ENCODE measurements at places on chromosomes 3 and 15. TPM values are rescaled to one million over a fixed set of nuclear protein-coding genes. Genes with fewer than 3 reads are reported as not detected.
A peak's percentile ranks its signal among the peaks of the same experiment; 100 is the strongest.

IQCH gene
- total RNA-seq, result 0.25 TPM

- H3K27me3 ChIP-seq, result no peaks in the 10 kb centered on the region
- no peak for DNase-seq
- no peaks in the 10 kb centered on the region for H3K36me3 ChIP-seq
- H3K4me1 ChIP-seq, result no peaks in the 10 kb centered on the region
- no peak overlapping the region for H3K27ac ChIP-seq
Measured at GRCh38 chr3:195773956-195774537, 37.7 kb downstream of the MUC4 start.

HEMK1 gene
- 4.5 TPM for total RNA-seq

ALDH1A3 gene
- 21.9 TPM for total RNA-seq

TRIM42 gene
- not detected for total RNA-seq

DNA sequence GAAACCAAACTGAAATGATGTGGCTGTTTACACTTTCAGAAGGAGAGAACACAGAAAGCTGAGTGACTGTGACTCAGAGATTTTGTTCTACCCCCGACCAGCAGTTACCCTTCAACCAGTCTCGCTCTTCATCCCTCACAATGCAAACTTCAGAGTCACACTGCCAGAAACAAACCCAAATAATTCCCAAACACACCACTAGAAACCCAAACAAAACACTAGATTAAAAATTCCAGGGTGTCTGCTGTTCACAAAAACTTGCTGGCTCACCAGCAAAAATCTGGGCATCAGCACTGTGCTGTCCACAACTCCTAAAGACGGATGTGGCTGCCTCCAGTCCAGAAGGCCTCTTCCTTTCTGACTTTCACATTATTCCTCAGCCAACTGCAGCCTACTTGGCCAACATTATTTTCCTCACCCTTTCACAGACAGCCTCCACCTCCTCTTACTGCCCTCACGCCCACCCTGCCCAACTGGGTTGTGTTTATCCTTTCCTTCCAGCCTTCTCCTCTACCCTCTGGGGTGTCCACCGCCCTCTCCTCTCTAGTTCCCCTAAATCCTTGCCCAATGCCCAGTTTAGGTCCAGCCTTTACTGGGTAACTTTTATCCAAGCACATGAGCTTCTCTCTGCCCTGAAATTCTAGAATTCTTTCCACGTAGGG lies 71.4 kb downstream of the MECOM start:
- no peaks in the 10 kb centered on the region for H3K36me3 ChIP-seq
- H3K4me1 ChIP-seq, result no peaks in the 10 kb centered on the region
- H3K27ac ChIP-seq, result no peak overlapping the region
- no peak for DNase-seq
- no peak overlapping the region for H3K4me3 ChIP-seq

ZNF660 gene
- 0.20 TPM for total RNA-seq

LRRFIP2 gene
- total RNA-seq, result 85.7 TPM

- H3K4me3 ChIP-seq, result no peak overlapping the region
- no peaks in the 10 kb centered on the region for H3K4me1 ChIP-seq
- H3K27ac ChIP-seq, result no peak overlapping the region
- H3K36me3 ChIP-seq, result no peaks in the 10 kb centered on the region
- no peak for DNase-seq
Measured at GRCh38 chr3:17423786-17424536, 318.5 kb downstream of the TBC1D5 start.

- H3K4me3 ChIP-seq, result no peak overlapping the region
- no peaks in the 10 kb centered on the region for H3K4me1 ChIP-seq
- H3K27me3 ChIP-seq, result peaks cover 4% of the 10 kb centered on the region
Measured at GRCh38 chr3:182259579-182259978, 533.7 kb upstream of the ATP11B start.

ARF4 gene
- 47.9 TPM for total RNA-seq

DNA sequence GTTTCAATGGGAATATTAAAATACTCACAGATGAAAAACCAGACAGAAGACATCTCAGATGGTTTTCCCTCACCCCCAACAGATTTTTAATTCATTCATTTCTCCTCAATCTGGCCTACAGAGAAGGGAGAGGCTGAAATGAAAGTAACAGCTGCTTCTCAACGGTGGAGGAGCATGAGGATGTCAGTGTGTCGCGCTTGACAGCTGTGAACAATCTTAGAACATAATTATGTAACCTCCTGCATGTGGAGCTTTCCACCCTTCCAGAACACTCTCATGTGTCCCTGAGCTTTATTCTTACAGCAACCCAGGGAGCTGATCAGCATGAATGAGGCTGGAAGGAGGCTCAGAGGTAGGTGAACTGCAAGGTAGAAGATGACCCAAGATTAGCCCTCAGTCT lies 52.7 kb downstream of the MB21D2 start:
- no peaks in the 10 kb centered on the region for H3K36me3 ChIP-seq
- DNase-seq, result peak; percentile 23
- no peaks in the 10 kb centered on the region for H3K27me3 ChIP-seq
- no peak overlapping the region for H3K27ac ChIP-seq

DNA sequence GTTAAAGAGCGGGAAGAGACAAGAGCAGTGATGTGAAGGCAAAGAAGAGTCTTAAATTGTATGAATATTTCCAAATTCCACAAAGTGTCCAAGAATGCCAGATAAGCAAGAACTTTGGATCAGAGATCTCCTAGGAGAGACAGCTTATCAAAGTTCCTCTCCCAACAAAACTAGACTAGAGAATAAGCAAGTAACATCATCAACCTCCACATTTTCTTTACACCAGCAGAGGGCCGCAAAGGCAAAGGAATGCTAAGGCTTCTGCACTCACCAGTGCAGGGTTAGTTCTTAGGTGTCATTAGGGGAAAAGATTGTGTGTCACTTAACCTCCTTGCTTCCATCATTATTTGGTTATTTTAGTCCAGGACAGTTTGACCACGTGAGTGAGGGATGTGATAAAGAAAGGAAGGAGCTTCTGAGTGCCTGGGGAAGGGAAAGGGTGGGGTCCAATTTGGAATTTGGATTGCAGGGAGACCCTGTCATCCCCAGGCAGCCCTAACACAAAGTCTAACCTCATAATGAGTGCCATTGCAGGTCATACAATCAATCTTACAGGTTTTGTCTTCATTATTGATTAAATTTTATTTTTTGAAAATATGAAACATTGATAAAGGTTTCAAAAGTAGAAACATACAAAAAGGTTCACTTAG lies 7.5 kb upstream of the CMTM6 start:
- no peaks in the 10 kb centered on the region for H3K4me1 ChIP-seq
- peak; percentile 27 for DNase-seq
- H3K27me3 ChIP-seq, result no peaks in the 10 kb centered on the region
- no peak overlapping the region for H3K27ac ChIP-seq

GRCh38 chr15:70766597-70766996 lies 3.2 kb upstream of the UACA start:
- H3K36me3 ChIP-seq, result no peaks in the 10 kb centered on the region
- H3K27me3 ChIP-seq, result no peaks in the 10 kb centered on the region
- H3K4me3 ChIP-seq, result no peak overlapping the region
- peaks cover 43% of the 10 kb centered on the region for H3K4me1 ChIP-seq
- DNase-seq, result no peak

GOLGA6D gene
- not detected for total RNA-seq

DNA sequence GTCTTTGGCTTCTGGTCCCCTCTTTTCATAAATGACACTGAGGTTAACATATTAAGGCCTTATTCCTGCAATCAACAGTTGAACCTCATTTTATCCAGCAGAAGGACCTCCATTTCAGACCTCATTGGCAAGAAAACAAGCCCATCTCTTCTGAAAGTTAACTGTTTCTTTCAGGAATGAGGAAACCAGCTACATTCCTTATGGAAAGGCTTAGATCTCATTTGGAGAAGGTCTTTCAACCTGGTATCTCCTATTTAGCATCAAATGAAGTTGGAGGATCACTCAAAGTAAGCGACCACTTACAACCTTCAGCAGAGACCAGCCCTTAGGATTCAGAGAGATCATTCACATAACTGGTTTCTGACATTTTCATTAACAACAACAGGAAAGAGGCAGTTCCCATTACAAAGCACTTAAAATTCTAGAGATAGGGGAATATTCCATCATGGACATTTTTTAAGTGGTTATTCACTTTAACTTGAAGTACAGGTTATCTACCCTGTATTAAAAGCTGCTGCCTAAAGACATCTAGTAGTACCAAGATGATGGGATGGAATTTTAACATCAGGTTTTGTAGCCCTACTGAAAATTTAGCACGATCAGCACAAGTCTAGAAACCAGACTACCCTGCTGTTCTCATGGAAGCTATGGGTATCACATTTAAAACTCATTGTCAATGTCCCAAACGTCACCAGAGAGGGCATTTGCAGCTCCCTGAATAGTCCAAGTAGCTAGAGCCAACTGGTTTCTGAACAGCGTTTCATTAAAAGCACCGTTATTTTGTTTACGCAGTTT lies 30.4 kb downstream of the TFRC start:
- no peaks in the 10 kb centered on the region for H3K4me1 ChIP-seq
- DNase-seq, result no peak
- no peak overlapping the region for H3K4me3 ChIP-seq
- no peak overlapping the region for H3K27ac ChIP-seq
- H3K36me3 ChIP-seq, result no peaks in the 10 kb centered on the region

DNA sequence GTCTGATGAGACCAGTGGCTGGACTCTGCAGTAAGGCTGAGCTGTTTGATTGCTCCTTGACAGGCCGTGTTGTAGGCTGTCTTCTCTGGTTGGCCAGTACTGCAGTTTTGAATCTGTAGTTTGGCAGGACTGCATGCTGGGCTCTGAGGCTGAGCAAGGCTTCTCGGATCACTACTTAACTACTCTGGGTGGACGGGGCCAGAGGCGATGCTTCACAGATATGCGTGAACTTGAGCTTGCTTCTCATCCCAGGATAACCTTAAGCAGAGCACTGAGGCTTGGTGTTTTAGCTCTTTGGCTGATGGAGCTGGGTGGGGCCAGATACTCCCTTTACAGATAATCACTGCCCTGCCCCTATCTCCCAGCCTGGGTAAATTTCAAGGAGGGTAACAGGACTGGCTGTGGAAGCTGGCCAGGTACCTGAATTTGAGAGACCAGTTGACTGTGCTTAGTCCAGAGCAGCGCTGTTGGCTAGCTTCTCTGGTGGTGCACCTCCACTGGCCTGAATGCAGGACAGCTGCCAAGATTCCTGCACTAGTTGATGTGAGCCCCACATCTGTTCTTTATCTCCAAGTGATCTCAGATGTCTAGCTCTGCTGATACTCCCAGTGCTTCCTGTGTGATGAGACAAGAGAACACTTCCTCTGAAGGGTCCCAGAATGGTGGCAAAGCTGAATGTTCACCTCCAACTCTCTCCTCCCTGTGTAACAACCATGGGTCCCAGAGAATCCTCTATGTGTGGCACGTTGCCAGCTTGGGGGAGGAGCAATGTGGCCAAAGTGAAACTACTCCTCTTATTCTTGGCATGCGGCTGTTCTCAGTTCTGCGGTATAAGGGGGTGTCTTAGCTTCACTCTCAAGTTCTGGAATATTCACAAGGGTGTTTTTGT lies 37.9 kb downstream of the RPL39L start:
- H3K36me3 ChIP-seq, result no peaks in the 10 kb centered on the region
- no peaks in the 10 kb centered on the region for H3K27me3 ChIP-seq
- peak; percentile 22 for DNase-seq
- peaks cover 3% of the 10 kb centered on the region for H3K4me1 ChIP-seq

GRCh38 chr15:67880651-67881182 lies 40.9 kb upstream of the RNU6-1 start:
- no peak for DNase-seq
- no peak overlapping the region for H3K4me3 ChIP-seq
- H3K27me3 ChIP-seq, result no peaks in the 10 kb centered on the region
- no peak overlapping the region for H3K27ac ChIP-seq
- H3K36me3 ChIP-seq, result no peaks in the 10 kb centered on the region

GRCh38 chr3:154656486-154656885 lies 226.5 kb upstream of the GPR149 start:
- H3K27ac ChIP-seq, result no peak overlapping the region
- no peaks in the 10 kb centered on the region for H3K4me1 ChIP-seq
- no peaks in the 10 kb centered on the region for H3K36me3 ChIP-seq
- no peak for DNase-seq
- H3K27me3 ChIP-seq, result no peaks in the 10 kb centered on the region

DNA sequence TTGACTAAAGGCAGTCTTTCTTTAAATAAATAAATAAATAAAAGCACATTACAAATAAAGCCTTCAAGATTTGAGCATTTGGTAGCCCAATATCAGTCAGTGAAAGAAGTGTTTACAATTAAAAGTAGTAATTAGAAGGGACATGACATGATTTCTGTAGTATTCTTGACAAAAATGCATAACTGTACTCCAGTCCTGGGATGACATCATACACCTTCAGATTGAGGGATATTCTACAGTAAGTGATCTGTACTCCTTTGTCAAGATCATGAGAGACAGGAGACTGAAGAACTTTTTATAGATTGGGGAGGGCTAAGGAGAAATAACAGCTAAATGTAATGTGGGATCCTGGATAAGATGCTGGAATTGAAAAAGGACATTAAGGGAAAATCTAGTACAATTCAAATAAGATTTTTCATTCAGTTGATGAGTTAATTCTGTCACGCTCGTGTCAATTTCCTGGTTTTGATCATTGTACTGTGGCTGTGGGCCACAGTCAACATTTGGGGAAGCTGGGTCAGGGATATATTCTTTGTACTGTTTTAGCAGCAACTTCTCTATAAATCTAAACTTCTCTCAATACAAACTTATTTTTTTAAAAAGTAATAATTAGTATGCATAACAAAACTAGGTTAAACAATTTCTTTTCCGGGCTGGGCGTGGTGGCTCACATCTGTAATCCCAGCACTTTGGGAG lies 314.8 kb downstream of the PTPRG start:
- H3K36me3 ChIP-seq, result no peaks in the 10 kb centered on the region
- peaks cover 42% of the 10 kb centered on the region for H3K4me1 ChIP-seq
- H3K27me3 ChIP-seq, result no peaks in the 10 kb centered on the region
- no peak overlapping the region for H3K4me3 ChIP-seq

- H3K4me3 ChIP-seq, result no peak overlapping the region
- H3K4me1 ChIP-seq, result peaks cover 5% of the 10 kb centered on the region
- no peak overlapping the region for H3K27ac ChIP-seq
- no peak for DNase-seq
- H3K36me3 ChIP-seq, result no peaks in the 10 kb centered on the region
Measured at GRCh38 chr15:63476229-63476632, 28.2 kb upstream of the USP3 start.

DNA sequence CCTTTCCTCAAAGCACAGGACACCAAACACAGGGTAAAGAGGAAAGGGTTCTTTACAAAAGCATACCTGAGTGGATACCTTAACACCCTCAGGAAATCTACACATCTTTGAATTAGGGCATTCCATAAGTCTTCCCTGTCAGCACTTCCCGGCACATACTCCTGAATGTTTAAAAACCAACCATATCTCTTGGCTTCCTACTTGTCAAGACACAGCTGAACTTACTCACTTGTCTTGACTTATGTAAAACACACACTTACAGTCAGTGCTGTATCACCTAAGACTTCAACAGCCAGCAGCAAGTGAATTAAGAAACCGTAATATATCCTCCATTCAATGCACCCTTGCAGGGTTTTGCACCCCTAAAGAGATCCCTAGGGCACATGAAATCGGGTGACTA lies 17.5 kb downstream of the IL1RAP start:
- H3K27ac ChIP-seq, result no peak overlapping the region
- H3K27me3 ChIP-seq, result no peaks in the 10 kb centered on the region

DNA sequence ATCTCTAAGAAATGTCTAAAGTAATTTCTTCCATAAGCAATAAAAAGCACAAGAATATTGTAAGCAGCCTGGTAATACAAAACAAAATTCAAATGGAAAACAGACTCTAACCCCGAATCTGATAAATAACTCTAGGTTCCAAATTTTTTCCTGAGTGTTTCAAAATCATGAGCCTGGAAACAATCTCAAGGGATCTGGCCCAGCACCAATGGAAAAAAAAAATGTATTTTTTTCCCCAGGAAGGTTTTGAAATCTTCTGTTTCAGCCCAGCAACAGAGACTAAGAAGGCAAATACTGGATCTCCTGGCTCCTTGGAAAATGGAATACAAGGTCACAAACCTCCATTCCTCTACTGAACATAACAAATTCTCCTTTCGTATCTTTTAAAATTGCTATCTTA lies 13.0 kb downstream of the TBC1D2B start:
- H3K4me1 ChIP-seq, result peaks cover 73% of the 10 kb centered on the region
- no peak for DNase-seq
- no peaks in the 10 kb centered on the region for H3K36me3 ChIP-seq
- H3K27me3 ChIP-seq, result no peaks in the 10 kb centered on the region

OIP5 gene
- 4.8 TPM for total RNA-seq
